ENCODE measurements at places on chromosomes 16 and 17.
A peak's percentile ranks its signal among the peaks of the same experiment; 100 is the strongest.

GRCh38 chr16:2787406-2787805 is at the start of gene PRSS33:
Gene PRSS33 (minus strand): TSS chr16:2787560. CDS start chr16:2786547, 1,013 bp downstream.
- no peak for DNase-seq

DNA sequence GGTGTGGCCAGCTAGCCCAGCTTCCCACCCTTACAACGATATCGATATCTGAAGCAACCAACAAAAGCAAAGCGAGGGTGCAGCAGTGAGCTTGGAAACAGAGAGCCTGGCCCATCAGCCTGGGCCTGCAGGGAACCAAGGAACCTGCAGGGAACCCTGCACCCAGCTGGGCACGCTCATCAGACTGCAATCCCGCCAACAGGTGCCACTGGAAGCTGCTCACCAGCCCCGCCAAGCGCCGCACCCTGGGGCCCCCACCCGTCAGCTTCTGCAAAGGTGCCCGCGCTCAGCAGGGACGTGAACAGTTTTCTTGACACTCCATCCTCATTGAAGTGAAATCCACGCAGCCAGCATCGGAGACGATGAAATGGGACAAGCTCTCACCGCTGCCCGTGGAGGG is 250.7 kb downstream of the RBFOX3 start:
- DNase-seq, result no peak

DNA sequence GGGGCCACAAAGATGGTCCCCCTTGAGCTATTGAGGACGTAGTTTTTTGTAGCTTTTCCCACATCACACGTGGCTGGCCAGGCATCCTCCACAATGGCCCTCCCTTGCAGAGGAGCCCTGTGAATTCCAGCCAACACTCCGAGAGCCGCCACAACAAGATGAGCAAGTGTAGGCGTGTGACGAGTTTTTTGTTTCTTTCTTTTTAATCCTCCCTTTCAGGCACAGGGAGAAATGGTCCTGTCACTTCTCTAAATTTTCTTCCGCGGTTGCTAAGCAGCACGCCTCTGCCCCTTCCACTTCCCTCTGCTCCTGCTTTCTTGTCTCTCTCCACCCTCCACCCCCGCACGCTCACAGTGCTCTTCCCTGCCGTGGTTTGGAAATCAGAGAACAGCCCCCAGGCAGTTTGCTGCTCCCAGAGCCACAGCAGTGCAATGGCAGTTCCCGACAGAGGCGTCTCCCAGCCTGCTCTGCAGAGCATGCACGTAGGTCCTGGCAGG is 68.0 kb upstream of the MRTFB start:
- DNase-seq, result peak; percentile 81

GRCh38 chr17:48134912-48135480 is 27.4 kb downstream of the SNX11 start:
- no peak for DNase-seq

DNA sequence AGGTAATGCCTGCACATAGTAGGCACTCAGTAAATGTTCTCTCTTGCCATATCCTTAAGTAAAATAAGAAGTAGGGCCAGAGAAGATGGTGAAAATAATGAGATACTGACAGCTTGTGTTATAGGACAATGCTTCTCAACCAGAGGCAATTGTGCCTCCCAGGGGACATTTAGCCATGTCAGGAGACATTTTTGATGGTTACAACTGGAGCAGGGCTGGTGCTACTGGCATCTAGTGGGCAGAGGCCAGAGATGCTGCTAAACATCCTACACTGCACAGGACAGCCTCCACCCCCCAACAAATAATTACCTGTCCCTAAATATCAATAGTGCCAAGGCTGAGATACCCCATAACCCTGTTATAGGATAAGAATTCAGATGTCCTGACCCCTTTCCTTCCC is 1.7 kb downstream of the RAD51D start:
- no peak for DNase-seq

DNA sequence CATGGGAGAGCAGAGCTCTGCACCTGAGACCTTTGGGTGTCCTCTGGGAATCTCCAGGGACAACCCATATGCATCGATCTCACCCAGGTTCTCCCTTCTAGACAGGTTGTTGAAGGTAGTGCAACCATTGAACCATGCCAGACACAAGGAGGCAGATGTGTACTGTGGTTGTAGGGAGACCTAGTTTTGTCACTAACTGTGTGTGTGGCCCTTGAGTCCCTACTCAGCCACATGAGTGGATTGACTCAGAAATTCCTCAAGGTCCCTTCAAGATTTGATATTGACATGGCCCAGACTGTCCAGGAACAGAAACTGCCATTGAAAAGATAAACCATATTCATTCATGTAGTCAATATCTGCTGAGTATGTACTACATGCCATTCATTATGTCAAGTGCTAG is 396.4 kb upstream of the CCL2 start:
- no peak for DNase-seq

Measured in anterior cingulate cortex (tissue), 58 donors.